Sigmoid colon (tissue), 7 donors: ENCODE measurements at places on chromosomes 16 and 17.

GRCh38 chr17:2710803-2711607, 559 bp downstream of the CLUH start:
- peak; percentile 71 for DNase-seq

GRCh38 chr16:24146518-24146917, 109.6 kb upstream of the CACNG3 start:
- no peak for DNase-seq

- peak; percentile 89 for DNase-seq
Observed at GRCh38 chr16:85819245-85819644, 19.8 kb downstream of the COX4I1 start.

DNA sequence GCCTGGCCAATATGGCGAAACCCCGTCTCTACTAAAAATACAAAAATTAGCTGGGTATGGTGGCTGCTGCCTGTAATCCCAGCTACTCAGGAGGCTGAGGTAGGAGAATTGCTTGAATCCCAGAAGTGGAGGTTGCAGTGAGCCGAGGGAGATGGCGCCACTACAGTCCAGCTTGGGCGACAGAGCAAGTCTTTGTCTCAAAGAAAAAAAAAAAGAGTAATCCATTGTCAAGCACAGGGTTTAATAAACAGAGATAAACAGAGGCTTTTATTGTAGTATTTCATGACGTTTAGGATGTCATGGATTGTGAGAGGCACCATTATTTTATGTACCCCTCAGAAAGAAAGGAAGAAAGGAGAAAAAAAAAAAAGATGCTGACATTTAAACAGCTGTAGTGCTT, 75.2 kb upstream of the RNU2-1 start:
- no peak for DNase-seq
